Inflammatory macrophage treated with lipopolysaccharide for 1 hour (primary cell): ENCODE measurements at places on chromosomes 1 and 21.

- DNase-seq: peak; percentile 78
Measured at GRCh38 chr1:108691128-108691941, 775 bp upstream of the PRPF38B start.

DNA sequence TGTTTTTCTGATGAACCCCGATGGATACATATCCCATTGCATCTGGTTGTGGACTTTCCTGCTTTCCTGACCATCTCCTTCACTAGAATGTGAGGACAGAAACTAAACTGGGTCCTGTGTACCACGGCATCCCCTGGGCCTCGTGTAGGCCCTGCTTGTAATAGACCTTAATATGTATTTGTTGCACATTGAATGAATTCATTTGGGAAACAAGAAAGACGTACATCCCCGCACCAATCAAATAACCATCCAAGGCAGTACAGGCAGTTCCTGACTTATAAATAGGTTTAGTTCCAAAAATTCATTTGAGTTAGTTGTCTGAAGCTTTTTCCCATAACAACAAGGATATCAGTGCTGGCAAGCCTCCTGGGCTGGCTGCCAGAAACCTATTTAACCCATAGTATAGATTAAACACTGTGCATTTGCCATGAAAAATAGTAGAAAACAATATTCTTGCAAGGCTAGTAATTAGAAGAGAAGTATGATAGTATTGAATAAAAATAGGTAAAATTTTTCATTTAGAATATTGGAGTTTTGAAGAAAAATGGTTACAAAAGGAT lies 81.8 kb upstream of the CD34 start:
- no peak for DNase-seq

DNA sequence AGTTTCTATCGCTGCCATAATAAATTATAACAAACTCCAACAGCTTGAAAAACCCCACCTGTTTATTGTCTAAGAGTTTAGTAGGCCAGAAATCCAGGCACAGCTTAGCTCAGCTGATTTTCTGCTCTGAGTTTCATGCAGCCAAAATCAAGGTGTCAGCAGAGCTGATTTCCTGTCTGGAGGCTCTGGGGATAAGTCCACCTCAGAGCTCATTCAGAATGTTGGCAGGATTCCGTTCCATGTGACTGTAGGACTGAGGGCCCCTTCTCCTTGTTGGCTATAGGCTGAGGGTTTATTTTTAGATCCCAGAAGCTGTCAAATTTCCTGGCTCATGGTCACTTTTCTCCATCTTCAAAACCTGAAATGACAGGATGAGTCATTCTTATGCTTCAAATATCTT lies 91.6 kb upstream of the CHODL start:
- DNase-seq: no peak

DNA sequence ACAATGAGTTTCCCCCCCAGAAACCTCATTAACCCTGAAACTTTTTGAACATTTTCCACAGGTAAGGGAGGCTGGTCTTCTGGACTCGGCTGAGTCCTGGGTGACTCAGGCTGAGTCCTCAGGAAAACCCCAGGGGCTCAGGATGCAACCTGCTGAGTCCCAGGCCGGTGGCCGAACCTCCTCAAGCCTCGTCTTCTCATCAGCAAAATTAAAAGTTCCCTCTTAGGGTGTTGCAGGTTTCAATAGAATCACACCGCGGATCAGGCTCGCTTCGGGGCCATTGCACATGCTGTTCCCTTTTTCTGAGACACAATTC lies 35.0 kb upstream of the GRHL3 start:
- DNase-seq: no peak

GRCh38 chr1:23385119-23385621 lies 15.5 kb upstream of the ZNF436 start:
- DNase-seq: no peak

DNA sequence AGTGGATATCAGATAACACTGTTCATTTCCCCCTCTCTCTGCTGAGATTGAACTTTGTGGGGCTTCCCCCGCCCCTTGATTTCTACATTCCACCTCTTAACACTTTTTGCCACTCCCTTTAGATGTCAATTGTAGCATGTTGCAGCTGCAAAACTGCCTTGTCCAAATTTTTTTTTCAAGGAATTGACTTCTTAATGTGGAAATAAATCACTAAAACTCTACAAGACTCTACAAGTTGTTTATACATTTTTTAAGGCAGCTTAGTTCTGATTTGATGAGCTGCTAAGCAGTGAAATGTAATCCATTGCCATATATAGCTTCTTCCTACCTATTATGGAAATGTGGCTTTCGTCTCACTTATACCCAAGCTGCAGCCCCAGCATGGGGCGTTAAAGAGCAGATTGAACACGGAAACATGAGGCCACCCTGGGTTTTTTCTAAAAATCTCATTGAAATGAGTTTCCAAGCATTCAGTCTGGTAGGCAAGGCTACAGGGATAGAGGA lies 132.2 kb downstream of the SYT2 start:
- no peak for DNase-seq

- DNase-seq: no peak
Measured at GRCh38 chr1:174768949-174769348, 230.8 kb upstream of the CACYBP start.

GRCh38 chr21:41923186-41923585 lies 30.6 kb downstream of the C2CD2 start:
- no peak for DNase-seq

- DNase-seq: no peak
Measured at GRCh38 chr1:47386268-47386667, 29.8 kb upstream of the FOXE3 start.

DNA sequence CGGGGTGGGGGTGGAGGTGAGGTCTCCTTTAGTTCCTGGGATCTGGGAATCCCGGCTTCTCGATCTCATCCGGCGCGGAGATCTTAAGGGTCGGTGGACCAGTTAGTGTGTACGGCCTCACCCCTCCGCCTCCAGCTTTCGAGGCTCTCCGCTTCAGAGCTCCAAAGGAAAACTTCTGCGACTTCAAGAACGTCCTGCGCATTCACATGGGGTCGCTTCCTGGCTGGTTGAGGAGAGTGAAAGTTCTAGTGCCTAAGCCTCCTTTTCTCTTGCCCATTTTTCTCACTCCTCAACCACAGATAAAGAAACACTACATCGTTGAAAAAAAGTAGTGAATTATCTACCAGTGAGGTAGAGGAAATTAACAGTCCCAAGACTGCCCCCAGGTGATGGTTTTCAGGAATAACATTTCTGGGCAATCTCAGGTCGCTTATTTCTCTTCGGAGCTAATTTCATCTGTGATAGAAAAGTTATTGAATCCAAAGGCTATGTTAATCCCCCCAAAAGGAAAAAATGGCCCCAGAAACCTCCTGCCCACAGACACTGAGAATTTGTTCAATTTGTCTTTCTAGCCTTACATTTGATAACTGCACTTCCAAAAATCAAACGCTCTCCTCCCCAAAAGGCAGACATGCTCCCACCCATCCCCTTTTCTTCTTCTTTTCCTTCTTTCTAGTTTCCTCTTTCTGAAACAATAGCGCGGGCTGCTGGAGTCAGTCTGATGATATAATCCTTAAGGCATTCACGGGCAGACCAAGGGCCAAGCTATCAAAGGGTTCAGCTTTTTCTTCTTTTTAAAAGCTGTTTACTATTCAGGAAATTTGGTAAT lies 20.6 kb upstream of the TBX15 start:
- DNase-seq: peak; percentile 46

GRCh38 chr21:43771199-43771675 lies 4.9 kb downstream of the CSTB start:
- DNase-seq: peak; percentile 72

GRCh38 chr1:193479187-193479586 lies 292.8 kb upstream of the B3GALT2 start:
- DNase-seq: no peak

- DNase-seq: no peak
Measured at GRCh38 chr1:99768524-99769245, 2.2 kb upstream of the FRRS1 start.

DNA sequence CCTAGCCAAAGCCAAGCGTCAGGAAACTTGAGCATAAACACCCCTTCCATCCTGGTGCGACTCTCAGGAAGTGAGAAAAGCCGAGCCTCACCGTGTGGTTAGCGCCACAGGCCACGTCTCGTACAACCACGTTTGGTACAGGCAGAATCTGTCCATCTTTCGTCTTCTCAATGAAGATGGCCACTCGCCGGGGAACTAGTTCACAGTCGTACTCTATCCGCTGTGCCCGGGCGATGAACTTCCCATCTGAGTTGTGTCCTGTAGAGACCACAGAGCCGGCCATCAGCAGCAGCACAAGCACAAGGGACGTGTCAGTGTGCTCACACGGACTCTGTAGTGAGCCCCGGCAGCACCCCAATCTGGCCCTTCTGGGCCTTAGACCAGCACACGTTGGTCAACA lies 23.1 kb downstream of the RCC2 start:
- no peak for DNase-seq

DNA sequence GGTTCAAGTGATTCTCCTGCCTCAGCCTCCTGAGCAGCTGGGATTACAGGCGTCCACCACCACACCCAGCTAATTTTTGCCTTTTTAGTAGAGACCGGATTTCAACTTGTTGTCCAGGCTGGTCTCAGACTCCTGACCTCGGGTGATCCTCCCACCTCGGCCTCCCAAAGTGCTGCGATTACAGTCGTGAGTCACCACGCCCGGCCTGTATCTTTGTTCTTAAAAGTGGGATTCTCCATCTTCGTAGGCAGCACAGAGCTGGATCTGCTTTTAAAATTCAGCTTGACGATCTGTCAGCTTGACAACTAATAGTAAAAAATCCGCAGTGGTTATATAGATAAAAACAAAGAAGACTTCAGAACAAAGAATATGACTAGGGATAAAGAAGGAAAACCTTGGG lies 2.8 kb upstream of the GNG4 start:
- DNase-seq: no peak

GRCh38 chr1:56496821-56497772 lies 82.3 kb downstream of the PLPP3 start:
- no peak for DNase-seq

DNA sequence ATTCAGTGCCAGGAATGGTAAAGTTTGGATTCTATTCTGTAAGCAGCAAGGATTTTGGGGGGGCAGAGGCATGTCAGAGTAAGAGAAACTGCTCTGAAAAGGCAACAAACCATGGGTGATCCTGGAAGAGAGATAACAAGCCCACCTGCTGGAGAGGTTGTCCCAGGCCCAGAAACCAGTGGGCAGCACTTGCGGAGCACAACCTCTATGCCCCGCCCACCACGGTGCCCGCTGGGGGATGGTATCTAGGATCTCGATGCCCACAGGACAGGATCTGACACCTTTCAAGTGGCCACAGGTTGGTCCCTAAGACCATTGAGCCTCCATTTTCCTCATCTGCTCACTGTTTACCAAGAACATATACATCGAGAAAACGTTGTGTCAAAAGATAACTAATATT lies 20.3 kb upstream of the MUL1 start:
- no peak for DNase-seq

DNA sequence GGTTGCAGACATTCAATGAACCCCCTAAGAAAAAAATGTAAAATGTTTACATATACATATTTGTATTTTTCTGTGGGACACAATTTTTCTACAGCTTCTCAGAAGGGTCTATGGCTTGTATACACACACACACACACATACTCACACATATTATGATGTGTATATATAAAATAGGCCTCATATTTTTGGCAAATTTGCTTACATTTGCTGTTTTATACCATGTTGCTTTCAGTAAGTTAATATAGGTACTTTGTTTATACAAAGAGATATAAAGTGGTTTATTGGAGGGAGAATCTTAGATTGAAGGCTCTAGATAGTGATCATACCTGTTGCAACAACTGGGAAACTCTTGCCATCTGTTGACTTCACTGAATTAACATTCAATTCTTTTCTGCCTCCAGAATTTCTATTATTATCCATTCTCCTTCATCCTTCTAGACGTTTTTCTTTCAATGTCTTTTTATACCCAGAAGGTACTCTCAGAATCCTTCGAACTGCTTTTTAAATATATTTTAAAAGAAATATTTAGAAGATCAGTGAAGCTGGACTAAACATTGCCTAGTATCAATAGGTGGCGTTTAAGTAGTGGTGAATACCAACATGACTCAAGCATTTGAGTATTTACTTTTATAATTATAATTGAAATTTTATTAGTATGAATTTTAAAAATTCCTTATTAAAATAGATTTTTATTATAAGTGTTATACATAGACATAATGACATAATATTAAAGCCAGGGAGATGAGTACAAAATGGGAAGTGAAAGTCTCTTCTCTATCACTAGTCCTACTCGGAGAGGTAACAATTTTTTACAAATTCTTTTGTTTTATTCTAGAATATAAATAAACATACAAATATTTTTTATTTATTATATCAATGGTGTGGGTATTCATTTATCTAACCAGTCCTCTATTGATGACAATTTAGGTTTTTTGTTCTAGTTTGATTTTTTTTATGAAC lies 10.2 kb downstream of the CD55 start:
- peak; percentile 27 for DNase-seq

DNA sequence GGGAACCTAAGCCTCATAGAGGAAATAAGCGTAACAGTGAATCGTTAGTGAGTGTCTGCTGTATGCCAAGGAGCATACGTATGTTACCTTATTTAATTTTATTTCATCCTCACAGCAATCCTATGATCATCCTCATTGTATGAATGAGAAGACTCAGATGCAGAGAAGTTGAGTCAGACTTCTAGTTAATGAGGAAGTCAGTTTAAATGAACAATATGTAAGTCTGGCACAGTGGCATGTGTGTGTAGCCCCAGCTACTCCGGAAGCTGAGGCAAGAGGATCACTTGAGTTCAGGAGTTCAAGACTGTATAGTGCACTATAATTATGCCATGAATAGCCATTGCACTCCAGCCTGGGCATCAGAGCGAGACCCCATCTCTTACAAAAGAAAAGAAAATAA lies 148.0 kb downstream of the ZZZ3 start:
- DNase-seq: peak; percentile 56

DNA sequence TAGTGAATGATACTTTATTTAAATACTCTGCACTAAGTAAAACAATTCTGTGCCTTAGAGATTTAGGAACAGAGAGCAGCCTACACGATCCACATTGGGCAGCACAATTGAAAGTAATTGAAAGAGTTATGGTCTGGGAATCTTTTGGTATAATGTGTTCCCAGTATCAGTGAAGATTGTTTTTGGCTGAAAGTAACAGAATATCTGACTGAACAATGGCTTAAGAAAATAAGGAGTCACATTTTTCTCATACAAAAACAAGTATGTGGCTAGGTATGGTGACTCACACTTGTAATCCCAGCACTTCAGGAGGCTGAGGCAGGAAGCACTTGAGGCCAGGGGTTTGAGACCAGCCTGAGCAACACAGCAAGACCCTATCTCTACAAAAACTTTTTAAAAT lies 306.2 kb downstream of the NFIA start:
- no peak for DNase-seq

- DNase-seq: peak; percentile 64
Measured at GRCh38 chr1:94335950-94336349, 82.2 kb upstream of the ABCD3 start.

DNA sequence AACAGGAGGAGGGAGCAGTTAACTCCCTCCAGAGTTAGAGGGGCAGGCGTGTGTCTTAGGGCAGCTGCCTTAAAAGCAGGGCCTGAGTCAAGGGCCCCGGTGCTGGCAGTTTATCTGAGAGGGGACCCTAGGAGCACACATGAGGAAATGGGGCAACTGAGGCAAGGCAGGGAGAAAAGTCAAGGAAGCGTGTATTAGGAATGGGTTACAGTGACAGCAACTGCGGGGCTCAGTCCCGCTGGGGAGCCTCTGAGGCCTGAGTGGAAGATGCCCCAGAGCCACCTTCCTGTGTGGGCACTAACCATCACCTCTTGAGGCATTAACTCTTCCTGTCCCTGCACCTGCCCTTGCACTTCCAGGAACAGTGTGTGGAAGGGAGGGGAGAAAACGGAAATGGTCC lies 276.3 kb downstream of the MATN1 start:
- no peak for DNase-seq
